MCF 10A (cell line): ENCODE measurements at places on chromosomes 16 and 17.
A peak's percentile ranks its signal among the peaks of the same experiment; 100 is the strongest.

GRCh38 chr17:75909812-75910274 lies 5.2 kb upstream of the MRPL38 start:
- peak; percentile 56 for DNase-seq

DNA sequence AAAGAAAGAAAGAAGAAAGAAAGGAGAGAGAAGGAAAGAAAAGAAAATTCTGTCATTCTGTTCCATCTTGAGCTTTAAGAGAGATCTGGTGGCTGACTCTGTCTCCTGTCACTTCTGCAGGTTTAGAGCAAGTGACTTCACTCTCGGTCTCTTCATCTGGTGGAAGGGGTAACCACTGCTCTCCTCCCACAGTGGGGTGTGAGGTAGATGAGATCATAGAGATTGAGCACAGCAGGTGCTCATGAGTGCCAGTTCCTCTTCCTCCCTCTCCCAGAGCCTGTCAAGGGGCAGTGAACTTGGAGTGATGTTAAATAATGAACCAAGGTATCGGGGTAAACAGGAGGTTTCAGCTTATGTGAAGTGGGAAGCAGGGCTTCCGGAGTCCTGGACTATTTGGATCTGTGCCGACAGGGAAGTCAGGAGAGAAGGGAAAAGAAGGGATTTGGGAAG lies 47.7 kb downstream of the BEAN1 start:
- no peak for DNase-seq

DNA sequence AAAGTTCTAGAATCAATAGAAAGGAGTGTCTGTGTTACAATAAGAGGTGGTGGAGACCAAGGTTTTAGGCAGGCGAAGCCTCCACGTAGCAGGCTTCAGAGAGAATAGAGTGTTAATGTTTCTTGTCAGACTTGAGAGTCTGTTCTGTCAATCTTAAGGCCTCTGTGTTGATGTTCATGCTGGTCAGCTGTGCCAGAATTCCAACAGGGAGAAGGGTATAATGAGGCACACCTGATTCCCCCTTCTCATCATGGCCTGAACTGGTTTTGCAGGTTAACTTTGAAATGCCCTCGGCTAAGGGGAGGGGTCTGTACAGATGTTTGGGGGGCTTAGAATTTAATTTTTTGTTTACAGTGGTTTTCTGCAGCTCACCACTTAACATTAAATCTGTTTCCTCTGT lies 46.0 kb downstream of the RNF112 start:
- no peak for DNase-seq

DNA sequence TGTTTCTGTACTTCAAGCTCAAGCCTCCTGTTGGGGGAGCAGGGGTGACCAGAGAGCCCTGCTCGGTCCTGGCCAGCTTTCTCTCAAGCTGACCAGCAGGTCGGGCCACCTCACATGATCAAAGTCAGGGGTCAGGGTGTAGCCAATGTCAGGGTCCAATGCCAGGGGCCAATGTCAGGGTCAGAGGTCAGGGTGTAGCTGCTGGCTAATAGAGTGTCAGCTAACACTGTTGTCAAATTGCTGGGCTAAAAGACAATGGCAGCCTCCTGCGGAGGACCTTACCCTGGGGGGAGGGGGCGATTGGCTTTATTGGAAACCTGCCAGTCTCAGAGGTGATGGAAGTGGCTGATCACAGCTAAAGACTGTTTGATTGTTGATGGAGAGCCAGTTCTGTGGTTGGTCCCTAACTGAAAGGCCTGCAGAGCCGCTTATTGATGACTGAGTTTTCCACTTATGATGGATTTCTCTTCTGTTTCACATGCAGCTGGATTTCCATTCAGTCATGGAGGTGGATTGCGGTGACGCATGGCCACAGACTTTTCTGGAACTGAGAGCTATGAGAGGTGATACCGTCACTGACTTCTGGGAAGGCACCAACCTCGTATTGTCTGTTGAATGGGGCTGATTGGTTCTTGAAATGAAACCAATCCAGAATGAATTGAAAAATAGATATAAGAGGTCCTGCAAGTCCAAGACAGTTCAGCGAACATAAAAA lies 97.4 kb upstream of the ZFHX3 start:
- no peak for DNase-seq

GRCh38 chr16:67486805-67487204 lies 3.5 kb upstream of the AGRP start:
- DNase-seq, result peak; percentile 20

- DNase-seq, result peak; percentile 46
These were observed at the start of gene THRA for GRCh38 chr17:40062329-40063186. Gene THRA, plus strand, starts transcription at chr17:40062965. Its CDS starts 11,524 bp downstream, at chr17:40074489.

GRCh38 chr17:42097691-42098631 lies at the start of gene ZNF385C:
Gene ZNF385C, minus strand, starts transcription at chr17:42098473. Its CDS starts 35,417 bp downstream, at chr17:42063056.
- DNase-seq, result no peak

DNA sequence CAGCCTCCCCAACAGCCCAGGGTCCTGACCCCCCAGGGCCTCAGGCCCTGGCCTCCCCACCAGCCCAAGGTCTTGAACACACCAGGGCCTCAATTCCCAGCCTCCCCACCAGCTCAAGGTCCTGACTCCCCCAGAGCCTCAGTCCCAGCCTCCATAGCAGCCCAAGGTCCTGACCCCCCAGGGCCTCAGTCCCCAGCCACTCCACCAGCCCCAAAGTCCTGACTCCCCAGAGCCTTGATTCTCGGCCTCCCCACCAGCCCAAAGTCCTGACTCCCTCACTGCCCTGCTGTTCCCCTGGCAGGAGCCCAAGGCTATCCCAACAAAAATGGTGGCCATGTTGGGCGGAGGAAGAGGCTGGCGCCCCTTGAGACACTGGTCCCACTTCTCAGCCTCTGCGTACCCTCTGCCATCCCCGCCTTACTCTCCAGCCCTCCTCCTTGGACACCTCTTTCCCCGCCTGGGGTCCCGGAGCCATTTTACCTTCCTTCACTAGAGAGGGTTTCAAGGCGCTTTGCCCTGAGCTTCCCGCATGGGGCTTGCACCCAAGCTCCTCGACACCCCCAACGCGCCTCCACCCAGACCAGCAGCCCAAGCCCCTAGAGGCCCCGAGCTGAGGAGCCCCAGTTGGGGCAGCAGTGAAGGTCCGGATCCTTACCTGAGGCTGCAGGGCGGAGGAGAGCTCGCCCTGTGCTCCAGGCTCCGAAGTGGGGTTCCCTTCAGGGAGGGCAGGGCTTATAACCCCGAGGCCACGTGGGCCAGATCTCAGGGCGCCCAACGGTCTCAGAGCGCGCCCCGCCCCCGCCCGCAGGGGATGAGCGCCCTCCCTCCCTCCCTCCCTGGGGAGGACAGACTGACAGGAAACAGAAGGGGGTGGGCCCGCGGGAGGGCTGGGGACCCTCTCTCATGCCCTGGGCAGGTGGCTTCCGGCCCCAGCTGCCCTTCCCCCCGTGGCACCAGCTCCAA lies 3.5 kb upstream of the TSPOAP1 start:
- no peak for DNase-seq

- no peak for DNase-seq
These were observed 70.7 kb downstream of the SLC39A11 start for GRCh38 chr17:73021771-73022170.

DNA sequence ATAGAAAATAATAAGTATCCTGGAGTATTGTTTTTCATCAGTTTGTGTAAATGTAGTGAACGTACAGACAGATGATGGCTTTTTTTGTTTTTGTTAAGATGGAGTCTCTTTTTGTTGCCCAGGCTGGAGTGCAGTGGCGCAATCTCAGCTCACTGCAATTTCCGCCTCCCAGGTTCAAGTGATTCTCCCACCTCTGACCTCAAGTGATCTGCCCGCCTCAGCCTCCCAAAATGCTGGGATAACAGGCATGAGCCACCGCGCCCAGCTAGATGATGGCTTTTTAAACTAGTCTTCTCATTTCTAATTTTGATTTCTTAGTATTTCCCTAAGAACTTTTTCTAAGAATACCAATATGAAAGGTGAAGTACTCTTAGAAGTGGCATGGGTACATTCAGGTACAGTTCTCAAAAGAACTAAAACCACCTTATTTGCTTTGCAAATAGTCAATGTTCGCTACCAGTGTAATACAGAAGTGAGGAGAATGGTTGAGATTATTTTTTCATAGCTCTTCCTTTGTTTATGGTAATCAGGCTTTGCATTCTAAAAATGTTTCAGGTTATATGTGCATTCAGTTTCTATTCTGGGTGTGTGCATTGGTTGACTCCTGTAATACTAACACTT lies 34.2 kb downstream of the TTC19 start:
- DNase-seq, result no peak

DNA sequence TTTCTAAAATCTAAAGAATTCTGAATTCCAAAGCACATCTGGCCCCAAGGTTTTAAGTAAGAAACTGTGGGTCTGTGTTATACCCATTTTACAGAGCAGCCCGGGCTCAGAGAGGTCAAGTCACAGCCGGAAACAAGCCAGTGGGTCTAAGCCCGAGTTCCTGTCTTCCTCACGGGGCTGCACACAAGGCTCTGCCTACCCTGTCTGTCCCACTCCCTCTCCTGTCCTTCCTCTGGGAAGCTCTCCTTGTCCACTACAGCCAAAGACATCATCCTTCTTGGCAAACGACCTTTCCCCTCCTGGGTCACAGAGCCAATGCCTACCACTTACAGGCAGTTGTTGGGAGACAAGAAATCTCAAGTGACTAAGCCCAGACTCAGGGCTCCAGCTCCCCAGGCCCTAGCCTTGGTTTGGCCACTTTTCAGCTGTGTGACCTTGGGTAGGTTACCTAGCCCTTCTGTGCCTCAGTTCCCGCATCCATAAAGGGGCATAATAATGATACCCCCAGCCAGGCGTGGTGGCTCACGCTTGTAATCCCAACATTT lies 55.6 kb upstream of the MAP3K14 start:
- peak; percentile 21 for DNase-seq

DNA sequence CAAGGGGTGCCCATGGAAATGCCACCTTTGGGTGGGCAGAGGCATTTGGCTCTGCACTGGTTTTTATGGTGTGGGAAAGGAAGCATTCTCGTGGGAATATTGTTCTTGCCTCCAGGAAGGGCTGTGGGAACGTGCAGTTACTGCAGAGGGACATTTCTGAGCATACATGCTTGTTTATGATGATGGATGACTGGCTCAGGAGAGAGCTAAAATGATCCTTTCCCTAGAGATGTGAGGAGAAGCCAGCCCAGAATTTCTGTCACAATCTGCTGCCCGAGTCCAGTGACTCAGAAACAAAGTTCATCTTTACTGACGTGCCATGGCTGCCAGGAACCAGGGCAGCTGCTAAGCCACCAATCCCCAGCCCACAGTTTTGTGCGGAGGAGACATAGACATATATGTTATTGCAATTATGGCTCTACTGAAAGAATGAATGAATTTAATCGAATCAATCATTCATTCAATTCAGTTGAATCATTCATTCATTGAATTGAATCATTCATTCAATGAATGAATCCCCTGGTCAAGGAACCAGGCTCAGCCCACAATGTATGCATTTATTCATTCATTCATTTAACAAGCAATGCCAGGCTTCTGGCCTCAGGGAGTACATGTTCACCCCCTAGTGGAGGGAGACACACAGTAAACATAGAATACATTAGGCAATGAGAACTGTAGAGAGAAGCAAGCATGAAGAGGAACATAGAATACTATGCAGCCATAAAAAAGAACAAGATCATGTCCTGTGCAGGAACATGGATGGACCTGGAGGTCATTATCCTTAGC lies 414.4 kb upstream of the HSBP1 start:
- DNase-seq, result peak; percentile 4

GRCh38 chr16:27950206-27950887 lies 113.2 kb downstream of the GSG1L start:
- no peak for DNase-seq

DNA sequence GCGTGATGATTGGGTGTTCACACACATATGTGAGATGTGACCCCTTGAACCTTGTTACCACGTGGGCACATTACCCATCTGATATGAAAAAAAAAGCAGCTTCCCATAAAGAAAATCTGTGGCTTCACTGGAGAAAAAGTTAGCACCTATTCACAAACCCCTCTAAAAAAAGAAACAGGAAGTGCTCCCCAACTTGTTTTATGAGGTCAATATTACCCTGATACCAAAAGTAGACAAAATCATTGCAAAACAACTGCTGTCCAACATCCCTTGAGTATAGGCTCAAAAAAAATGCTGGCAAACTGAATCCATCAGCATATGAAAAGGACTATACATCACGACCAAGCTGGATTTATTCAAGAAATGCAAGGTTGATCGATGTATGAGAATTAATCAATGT lies 99.7 kb upstream of the RBL2 start:
- no peak for DNase-seq

DNA sequence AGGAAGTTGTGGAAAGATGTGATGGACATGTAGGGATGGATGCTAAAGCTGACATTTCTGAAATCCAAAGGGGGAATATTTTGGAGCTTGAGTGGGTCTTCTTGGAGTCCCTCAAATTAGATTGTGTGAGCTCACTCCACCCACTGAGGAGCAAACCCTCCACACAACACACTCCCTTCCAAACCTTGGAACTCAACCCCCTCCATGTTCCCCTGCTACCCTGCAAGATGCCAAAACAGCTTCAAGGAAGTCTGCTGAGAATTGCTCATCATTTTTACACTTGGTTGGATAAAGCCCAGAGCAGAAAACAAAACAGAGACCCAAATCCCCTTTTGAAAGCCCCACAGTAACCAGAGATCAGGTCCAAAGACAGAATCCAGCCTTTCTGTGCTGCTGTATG lies 103.3 kb upstream of the ERCC4 start:
- DNase-seq, result no peak

DNA sequence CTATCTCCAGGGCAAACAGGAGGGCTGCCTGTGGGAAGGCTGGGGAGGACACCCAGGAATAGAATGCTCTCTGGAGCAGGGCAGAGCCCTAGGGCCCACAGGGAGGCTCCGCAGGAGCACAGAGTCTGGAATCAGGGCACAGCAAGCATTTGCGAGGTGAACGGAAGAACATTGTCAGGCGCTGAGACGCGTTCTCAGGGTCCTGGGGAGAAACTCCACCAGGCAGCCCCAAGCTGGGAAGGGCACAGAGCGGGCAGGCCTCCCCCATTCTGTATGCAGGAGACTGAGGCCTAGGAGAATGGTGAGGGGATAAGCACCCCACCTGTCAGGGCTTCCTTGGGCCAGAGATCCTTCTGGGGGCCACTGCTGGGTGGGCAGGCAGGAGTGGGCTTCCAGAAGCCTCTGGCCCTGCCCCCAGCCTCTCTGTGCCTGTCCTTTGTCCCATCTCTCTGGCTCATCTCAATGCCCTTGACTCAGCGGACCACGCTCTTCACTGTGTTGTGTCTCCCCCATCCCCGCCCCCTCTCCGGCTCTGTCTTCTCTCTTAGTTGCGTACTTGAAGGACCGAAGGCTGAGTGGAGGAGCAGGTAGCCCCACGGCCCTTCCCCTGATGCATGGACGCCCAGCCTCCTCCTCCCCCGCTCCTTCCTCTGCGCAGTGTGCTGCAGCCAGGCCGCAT lies 5.1 kb upstream of the SETD6 start:
- no peak for DNase-seq

DNA sequence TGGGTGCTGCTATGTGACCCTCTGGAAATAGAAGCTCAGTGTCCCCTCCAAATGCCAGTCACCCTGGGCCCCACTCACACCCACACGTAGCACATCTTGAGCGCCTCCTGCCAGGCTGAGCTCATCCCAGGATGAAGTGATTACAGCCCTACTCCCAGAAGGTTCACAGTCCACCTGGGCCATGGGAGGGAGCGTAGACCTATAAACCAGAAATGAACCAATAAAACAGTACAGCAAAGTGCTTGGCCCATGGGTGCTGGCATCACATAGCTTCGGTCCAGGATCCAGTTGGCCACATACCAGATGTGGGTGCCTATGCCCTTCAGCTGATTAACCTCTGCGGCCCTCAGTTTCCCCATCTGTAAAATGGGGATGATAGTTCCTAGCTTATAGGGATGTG lies 2.2 kb upstream of the BICDL2 start:
- DNase-seq, result no peak
